Osteoblast (primary cell): ENCODE measurements at places on chromosomes 6 and 20. TPM values are rescaled to one million over a fixed set of nuclear protein-coding genes. Genes with fewer than 3 reads are reported as not detected.

Gene THBD
- total RNA-seq = 0.29 and 0.36 TPM in 2 replicates

Gene TNF
- total RNA-seq = not detected in 2 replicates

Gene C6orf15
- total RNA-seq = not detected in 2 replicates

Gene FAM83C
- total RNA-seq = not detected in 2 replicates

Gene MEP1A
- total RNA-seq = not detected in 2 replicates

Gene AIF1
- total RNA-seq = 0.36 TPM in 1 of 2 replicates, not detected in the other

Gene SPATS1
- not detected in 2 replicates for total RNA-seq

Gene PPIL6
- total RNA-seq = 5.3 and 5.8 TPM in 2 replicates

Gene FUT9
- not detected in 2 replicates for total RNA-seq

Gene DZANK1
- 1.4 and 1.5 TPM in 2 replicates for total RNA-seq

Gene BTN2A1
- 10.5 and 11.5 TPM in 2 replicates for total RNA-seq

Gene CRISP2
- total RNA-seq = not detected in 2 replicates

Gene XKR7
- total RNA-seq = under 0.01 TPM in 1 of 2 replicates, not detected in the other

Gene SEMG1
- not detected in 2 replicates for total RNA-seq

Gene SIRT5
- total RNA-seq = 8.5 and 9.0 TPM in 2 replicates

Gene SLC22A7
- not detected in 2 replicates for total RNA-seq

Gene CDH4
- 1.1 and 1.8 TPM in 2 replicates for total RNA-seq

Gene CRISP3
- not detected in 2 replicates for total RNA-seq

Gene TP53TG5
- total RNA-seq = not detected in 2 replicates

Gene ZBTB12
- total RNA-seq = 2.1 and 3.6 TPM in 2 replicates

Gene MLIP
- total RNA-seq = 0.29 and 0.36 TPM in 2 replicates

Gene SPATA25
- total RNA-seq = 1.2 and 1.4 TPM in 2 replicates

Gene TGM2
- total RNA-seq = 78.2 and 137 TPM in 2 replicates

Gene PACSIN1
- total RNA-seq = not detected in 2 replicates
